Inflammatory macrophage (primary cell): ENCODE measurements at places on chromosomes 2 and 18.

- no peak for DNase-seq
Measured at GRCh38 chr18:24456549-24456948, 3.9 kb upstream of the HRH4 start.

DNA sequence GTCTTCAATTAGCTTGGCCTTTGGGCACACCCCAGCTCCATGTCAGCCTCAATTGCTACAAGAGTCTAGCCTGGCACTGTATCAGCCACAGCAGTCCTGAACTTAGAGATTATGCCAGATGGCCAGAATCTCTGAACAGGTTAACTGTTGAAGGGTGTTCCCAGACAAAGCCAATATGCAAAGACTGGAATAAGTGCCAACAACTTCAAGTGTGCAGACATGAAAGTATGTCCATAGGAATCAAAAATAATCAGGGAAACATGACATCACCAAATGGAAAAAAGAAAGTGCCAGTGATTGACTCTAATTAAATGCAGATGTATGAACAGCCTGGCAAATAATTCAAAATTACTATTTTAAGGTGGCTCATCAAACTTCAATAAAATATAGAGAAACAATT lies 98.5 kb upstream of the DOCK10 start:
- DNase-seq = no peak

DNA sequence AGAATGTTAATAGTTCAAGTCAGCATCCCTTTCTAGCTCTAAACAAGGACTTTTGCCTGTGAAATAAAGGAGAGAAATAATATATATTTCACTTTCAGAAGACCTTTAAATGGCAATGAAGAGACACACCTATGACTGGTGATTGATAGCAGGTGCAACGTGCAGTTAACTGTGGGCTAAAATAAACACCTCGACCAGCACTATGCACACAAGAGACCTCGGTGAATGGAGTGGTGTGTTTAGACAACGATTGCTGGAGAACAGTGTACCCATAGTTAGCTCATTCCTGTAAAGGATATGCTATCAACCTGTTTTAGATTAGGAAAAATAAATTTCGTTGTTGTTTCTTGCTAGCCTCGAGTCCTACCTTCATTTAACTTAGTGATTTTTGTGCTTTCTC lies 143.4 kb downstream of the NR4A2 start:
- DNase-seq = no peak

GRCh38 chr2:56040834-56041233 lies 117.3 kb upstream of the EFEMP1 start:
- no peak for DNase-seq

DNA sequence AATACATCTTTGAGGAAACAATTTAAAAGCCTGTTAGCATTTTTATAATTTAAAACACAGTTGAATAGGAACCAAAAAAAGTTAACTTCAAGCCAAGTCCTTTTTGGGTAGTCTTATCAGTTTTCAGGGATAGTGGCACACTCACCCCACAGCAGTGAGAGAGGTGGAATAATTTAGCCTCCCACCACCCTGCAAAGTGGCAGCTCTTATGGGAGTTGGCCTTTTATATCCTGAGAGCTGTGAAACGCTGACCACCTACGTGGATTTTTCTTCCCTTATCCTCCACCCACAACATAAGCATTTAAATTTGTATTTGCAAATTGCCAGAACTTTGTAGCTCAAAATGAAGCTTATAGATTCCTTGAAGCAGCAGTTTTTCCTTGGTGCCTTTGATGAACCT lies 167.1 kb downstream of the MYO1B start:
- DNase-seq = peak; percentile 32

DNA sequence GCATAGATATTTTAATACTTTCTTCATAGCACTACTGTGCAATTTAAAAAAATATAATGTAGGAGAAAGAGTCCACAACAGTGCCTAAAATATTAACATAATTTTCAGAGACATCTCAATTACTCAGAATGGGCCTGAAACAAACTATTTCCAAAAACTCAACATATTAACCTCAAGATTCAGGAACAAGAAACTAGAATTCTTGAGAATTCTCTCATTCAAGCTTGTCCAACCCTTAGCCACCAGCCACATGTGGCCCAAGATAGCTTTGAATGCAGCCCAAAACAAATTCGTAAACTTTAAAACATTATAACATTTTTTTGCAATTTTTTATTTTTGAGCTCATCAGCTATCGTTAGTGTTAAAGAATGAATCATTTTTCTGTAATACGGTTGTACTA lies 35.2 kb downstream of the LNPK start:
- no peak for DNase-seq
